ENCODE measurements at places on chromosomes 11 and 22.

DNA sequence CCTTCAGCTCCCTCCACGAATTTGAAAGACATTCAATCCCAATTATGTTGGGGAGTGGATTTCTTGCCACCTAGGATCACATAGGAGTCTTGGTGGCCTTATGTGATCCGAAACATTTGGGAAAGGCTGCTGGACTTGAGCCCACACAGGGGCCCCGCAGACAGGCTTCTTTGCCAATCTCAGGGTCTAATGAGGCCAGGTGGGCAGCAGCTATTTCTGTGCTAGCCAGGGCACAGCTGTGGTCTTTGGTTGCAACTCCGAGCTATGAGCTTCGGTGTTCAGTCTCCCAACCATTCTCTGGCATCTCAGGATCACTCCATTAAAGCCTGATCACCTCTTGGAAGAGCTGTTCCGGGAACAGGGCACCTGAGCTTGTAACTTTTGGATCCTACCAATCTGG, 84.4 kb downstream of the TP53I11 start:
- no peak for DNase-seq

- DNase-seq: no peak
These were observed 6.4 kb downstream of the PCNX3 start for GRCh38 chr11:65622011-65622410.

DNA sequence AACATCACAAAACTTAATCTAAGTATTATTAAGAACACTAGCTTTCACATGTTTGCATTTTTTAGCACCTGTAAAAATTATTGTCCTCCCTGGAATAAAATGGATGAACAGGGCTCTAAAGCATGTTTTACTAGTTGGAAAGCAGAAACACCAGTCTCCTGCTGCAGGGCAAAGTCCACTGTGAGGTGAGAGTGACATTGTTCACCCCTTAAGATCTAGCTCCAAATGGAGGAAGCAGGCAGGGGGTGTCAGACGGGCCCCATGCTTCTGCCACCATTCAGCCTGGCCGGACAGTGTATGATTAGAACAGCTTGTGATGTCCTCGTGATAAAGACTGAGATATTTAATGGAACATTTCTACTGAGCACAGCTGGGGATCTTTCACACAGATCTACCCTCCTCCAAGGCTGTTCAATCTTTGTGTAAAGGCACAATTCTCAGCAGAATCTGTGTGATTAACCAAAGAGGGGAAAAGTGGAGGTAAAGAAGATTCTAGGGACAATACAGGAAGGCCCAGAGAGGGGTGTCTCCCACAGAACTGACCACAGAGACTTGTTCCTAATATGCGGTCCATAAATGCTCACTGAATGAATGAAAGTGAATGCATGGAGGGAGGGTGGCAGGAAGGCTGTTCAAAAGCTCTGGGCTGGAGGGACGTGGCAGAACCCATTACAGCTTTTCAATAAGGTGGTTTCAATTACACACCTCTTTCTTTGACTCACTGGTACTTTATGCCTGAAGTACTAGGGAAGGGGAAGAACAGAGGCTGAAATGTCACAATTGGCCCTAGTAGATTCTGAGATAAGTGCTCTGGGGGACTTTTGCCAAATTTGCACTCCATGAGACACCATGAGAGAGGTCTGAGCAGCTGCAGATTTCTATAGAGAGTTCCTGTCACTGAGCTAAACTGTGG, 239.1 kb upstream of the ARHGAP20 start:
- no peak for DNase-seq

DNA sequence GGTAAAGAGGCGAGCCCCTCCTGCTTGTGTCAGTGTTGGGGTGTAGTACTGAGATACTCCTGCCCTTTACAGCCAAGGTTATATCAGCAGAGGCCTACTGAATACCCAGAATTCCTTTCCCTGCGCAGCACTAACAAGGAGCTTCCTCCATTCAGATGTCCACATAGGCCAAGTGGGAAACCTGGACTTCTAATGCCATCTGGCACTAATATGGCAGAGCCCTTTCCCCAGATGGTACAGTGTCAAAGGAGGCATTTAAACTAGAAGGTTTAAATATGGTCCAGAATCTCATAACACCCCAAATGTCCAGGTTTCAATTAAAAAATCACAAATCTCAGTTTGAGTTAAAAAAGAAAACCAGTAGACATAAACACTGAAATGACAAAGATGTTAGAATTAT, 68.8 kb downstream of the USP47 start:
- no peak for DNase-seq

DNA sequence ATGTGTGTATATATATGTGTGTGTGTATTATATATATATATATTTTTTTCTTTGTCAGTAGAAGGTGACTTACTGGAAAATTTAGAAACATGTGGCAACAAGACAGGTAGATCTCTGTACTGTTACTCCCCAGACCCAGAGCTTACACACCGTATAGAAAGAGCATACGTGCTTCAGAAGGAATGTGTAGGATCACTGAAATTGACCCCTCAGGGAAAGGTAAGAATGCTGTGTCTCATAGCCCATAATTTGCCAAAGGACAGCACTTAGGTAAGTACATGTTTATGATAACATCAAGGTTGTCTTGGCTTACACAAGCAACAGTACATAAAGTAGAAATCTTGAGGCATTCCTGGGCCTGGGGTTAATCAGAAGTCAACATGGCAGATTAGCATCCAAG, 54.2 kb upstream of the PDE3B start:
- DNase-seq: no peak

- DNase-seq: no peak
These were observed 2.9 kb upstream of the GGT5 start for GRCh38 chr22:24247564-24248344.

GRCh38 chr22:28669387-28669786, 10.3 kb downstream of the TTC28 start:
- no peak for DNase-seq

DNA sequence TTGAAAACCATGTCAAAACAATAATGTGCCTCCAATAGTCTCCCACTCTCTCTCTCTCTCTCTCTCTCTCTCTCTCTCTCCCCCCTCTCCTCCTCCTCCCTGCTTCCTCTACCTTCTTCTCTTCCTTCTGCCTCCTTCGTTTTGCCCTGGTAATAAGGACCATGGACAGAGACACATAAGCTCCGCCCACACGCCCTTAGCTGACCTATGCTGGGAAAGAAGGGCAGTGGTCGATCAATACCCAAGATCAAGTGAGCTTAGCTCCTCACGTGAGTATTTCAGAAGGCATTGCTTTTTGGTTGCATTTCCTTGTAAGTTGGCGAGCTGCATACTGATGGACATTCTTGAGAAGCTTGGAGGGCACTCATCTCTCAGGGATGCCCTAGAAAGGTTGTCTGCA, 194.8 kb downstream of the MIAT start:
- no peak for DNase-seq

DNA sequence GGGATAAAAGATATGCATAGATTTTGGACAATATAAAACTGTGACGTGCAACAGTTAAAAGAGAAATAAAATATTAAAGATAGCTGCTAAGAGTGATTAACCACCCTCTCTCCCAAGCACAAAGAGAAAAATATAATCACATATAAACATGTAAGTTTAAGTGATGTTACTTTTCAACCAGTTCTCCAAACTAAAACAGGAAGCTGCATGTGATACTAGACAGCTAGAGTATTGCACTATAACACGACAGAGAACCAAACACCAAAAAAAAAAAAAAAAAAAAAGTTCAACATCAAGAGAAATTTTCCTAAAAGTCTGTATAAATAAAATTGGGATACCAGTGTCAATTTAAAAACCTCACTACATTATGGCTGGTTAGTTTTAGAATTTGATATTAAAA, 79.1 kb downstream of the PICALM start:
- DNase-seq: no peak

DNA sequence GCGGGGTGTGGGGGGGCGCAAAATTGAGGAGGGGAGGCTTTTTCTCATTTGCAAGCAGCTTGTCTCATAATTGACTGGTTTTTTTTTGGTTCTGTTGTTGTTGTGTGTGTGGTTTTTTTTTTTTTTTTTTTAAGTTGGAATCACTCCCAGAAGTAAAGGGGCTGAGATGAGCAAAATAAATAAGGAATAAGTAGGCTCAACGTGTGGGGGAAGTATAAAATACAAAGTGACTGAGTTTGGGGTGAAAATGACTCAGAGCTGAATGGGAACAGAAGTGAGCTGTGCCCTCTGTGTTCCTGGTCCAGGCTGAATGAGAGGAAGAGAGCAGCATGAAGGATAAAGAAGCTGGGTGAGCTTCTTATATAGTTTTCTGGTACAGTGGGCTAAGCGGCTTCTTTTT, 90.0 kb downstream of the GRIK4 start:
- DNase-seq: no peak

GRCh38 chr11:72314600-72315392, 70.8 kb upstream of the PHOX2A start:
- DNase-seq: no peak

DNA sequence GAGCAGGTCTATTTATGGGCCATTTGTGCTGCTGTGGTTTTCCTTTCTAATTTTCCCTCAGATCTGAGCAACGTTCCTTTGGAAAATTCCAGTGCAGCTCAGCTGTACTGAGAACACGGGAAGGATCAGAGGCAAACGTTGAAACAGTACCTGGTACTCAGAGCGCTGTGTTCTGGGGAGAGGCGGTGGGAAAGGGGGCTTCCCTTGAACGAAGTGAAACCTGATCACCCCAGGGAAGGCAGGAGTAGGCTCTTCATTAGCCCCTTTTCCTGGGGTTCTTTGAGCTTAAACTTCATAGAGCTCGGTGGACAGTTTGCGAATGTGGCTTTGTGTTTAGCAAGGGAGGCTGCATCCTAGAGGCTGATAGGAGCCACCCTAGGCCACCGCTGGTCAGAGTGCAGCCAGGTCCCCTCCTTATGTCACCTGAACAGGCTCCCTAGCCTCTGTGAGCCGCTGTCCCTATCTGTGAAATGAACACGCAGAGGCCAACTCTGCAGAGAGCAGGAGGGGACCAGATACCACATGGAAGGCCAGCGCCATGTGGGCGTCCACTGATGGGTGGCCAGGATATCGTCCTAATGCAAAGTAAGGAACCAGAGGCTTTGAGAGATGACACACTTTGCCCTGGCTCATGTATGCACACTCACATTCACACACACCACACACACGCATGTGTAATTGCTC, 1464.8 kb downstream of the BRD1 start:
- DNase-seq: no peak

- DNase-seq: no peak
These were observed 27.2 kb upstream of the CHRM4 start for GRCh38 chr11:46418751-46419150.

DNA sequence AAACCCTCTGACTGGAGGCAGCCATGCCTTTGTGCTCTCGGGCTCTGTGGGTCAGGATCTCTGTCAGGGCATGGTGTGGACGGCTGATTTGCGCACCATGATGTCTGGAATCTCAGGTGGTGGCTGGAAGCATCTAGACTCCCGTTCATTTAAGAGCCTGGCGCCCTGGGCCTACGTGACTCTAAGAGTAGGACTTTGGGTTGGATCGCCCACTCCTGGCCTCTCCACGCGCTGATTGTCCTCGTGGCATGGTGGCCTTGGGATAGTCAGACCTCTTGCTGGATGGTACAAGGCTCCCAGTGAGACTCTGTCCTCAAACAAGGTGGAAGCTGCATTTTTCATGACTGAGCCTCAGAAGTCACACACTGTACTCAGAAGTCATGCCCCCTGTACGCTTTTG, 224.3 kb downstream of the TBC1D22A start:
- DNase-seq: no peak

GRCh38 chr11:10122326-10123197, 171.5 kb downstream of the SBF2 start:
- DNase-seq: no peak

- DNase-seq: no peak
These were observed 332.1 kb downstream of the CTTN start for GRCh38 chr11:70730411-70730810.

- no peak for DNase-seq
These were observed 368.4 kb upstream of the MTNR1B start for GRCh38 chr11:92601048-92601447.

DNA sequence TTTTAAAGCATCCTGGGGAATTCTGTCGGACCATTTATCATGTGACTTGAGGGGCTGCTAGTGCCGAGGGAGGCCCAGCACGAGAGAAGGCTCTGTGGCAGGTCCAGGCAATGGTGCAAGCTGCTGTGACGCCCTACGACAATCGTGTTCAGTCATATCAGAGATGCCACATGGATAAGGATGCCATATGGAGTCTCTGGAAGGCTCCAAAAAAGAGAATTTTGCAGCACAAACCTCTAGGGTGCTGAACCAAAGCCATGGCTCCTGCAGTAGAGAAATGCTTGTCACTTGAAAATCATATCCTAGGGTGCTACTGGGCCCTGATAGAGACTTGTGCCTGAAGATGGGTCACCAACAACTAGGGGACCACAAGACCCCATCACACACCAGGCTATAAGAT, 6.7 kb upstream of the CD6 start:
- DNase-seq: no peak

- no peak for DNase-seq
These were observed 20.6 kb downstream of the BCO2 start for GRCh38 chr11:112195951-112196351.
